ENCODE measurements at places on chromosomes 5 and 9.

DNA sequence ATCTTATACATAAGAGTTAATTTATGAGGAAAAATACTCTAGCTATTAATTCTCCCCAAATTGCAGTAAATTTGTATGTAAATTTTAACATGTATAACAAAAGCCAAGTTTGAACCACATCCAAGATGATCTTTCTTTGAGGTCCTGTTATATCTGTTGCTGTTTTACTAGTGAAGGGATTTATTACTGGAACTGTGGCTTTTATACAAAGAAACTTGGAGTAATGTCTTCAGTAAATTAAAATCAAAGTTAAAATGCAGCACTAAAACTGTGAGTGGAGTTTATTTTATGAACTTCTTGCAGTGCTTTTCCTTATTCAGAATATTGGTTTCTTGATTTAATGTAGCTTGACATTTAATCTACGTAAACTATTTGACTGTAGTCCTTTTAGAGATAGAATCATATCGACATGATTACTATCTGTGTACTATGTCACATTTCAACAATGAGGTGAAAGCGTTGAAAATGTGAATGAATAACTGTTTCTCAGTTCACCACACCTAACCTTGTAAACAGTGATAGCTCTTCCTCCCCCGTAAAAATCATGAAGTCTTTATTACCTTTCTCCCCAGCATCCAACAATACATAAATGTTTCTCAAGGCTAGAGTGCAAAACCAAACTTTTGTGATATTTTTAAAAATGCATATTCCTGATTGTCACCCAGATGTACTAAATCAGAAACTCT, 53.2 kb upstream of the ISOC1 start:
- DNase-seq = no peak

DNA sequence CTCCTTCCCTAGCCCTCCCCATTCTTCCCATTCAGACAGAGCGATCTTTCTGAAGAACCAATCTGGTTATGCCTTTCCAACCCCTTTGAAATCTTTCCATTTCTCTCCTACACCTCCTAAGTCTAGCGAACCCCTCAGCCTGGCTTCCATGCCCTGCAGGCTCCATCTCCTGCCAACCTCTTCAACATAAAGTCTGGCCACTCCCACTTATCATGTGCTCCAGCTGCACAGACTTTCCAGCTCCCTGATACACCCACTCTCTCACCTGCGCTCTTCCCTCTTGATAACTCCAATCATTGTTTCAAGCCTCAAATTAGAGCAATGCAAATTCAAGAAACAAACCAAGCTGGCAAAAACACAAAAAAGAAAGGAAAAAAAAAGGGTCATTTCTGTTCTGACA, 3.8 kb upstream of the ORM1 start:
- DNase-seq = no peak

DNA sequence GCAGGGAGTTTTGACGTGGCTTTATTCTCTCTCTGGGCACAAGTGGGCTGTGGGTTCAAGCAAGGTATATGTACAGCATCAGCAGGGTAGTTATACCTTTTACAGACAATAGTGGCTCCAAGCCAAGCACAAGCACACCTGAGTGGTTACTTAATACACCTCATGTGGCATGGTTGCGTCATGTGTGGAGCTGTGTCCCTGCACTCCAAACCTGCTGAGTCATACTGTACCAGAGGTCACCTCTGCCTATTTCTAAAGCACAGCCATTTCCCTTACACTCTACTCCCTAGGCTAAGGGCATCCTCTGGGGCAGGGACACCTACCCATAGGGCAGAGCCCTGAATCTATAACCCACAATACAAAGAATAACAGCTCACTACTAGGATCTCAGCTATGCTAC, 147.3 kb downstream of the OSTF1 start:
- no peak for DNase-seq

GRCh38 chr5:180832638-180833068, 28.4 kb downstream of the ZFP62 start:
- DNase-seq = no peak

- no peak for DNase-seq
Observed at GRCh38 chr9:13899924-13900323, 414.0 kb downstream of the NFIB start.

DNA sequence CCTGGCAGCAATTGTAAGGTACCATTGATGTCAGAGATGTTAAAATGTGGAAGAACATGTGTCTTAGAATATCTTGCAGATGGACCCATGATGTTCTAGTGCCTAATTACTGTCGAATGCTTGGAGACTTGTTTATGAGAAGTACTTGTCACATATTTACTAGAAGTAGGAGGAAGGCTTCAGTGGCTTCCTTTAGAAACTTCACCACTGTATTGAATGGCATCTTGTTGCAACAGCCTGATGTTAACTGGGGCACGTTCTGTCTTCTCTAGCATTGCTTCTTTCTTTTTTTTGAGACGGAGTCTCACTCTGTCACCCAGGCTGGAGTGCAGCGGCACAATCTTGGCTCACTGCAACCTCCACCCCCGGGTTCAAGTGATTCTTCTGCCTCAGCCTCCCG, 16.5 kb downstream of the UGCG start:
- DNase-seq = no peak

GRCh38 chr5:126044111-126044668, 379.0 kb upstream of the GRAMD2B start:
- no peak for DNase-seq

DNA sequence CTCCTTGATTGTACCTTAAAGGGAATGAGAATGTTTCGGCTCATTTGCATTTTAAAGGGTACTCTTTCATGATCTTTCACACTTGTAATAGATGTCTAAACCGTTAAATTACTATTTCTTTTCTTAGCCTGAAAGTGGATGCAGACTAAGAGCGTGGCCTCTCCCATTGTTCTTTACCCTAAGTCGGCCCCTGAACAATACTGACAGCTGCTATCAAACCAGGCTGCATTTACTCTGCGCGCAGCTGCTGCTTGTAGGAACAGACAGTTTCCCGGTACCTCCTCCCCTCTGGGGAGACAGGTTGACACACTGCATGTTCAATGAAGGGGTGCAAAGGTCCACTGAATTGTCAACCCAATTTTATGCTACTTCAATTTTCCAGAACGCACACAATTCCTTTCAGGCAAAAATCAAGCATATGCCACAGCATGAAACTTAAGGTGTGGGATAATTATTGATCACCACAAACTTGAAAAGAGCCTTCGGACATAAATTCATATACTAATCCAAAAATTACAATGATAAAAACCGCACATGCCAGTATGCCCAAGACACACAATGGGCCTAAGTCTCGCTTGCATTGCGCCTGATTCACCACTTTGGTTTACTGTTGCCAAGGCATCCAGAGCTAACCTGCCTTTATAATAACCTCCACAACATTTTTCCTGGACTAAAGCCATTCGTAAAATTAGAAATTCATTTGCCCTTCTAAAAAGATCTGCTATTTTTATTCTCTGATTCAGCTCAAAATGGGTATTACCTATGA, 39.7 kb downstream of the TLE1 start:
- DNase-seq = no peak

GRCh38 chr5:79512471-79513307, 1.2 kb downstream of the HOMER1 start:
- peak; percentile 13 for DNase-seq

GRCh38 chr5:73417303-73418034, 31.1 kb downstream of the FOXD1 start:
- no peak for DNase-seq

- no peak for DNase-seq
Observed at GRCh38 chr5:67190861-67191260, 5.7 kb downstream of the CD180 start.

Measured in LoVo (cell line).